ENCODE measurements at places on chromosomes 7 and 10.

DNA sequence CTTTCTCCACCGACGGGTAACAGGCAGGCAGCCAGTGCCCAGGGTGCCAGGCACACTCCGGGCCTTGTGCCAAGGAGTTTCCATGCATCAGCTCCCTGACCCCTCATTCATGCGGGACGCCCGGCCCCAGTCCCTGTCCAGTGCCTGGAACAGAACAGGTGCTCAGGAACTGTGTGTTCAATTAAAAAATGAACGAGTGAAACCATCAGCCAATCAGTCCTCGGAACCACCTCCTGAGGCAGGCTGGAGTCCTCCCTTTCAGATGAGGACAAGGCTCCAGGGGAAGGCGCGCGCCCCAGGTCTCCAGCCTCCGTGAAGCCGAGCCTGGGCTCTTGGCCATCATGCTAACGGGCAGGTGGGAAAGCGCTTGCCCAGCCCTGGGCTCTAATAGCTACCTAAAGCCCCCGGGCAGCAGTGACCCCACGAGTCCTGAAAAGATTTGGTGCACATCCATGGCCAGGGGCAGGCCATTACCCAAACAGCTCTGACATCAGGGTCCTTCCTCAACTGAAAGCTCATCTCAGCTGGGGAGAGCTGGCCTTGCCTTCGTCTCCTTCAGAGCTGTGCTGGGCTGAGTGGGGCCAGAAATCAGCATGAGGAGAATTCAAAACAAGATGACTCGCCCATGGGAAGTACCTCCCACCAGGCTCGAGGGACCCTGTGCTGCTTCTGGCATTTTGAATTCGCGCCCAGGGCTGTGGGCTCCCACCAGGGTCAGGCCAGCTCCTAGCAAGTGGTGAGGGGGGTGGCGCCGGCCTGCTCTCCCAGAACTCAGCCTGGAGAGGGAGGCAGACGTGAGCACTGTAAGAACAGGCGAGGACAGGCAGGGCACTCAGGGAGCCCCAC is 200.5 kb downstream of the MAD1L1 start:
- peak; percentile 42 for DNase-seq

DNA sequence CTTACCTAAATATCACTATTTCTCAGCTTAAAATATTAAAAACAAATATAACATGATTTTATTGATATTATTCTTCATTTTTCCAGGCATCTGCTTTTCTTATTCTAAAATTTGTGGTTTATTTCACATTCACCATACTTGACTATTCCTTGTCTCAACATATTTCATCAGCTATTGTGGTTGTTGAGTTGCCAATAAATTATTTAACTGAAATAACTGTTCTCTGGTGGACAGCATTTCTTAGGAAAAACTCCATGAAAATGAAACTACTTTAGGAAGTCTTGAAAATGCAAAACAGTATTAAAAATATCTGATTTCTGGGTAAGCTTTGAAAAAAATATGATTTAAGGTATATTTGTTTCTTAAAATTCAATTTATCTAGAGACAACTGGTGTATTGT is 122.9 kb upstream of the SEMA3A start:
- DNase-seq, result no peak

GRCh38 chr10:77638321-77639101 is 903 bp upstream of the KCNMA1 start:
- no peak for DNase-seq

DNA sequence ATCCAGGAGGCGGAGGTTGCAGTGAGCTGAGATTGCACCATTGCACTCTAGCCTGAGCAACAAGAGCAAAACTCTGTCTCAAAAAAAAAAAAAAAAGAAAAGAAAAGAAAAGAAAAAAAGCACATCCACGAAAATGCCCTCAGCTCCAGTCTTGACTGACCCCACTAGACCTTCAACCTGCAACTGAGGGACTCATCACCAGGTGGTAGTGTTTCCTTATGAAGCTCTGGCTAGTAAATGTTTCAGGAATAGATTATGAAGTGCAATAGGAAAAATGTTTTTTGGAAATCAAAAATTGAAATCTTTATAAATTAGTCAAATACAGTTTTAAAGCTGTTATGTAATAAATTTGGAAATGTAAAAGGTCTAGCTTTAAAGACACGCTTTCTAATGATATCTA is 22.4 kb downstream of the TLL2 start:
- DNase-seq, result no peak

DNA sequence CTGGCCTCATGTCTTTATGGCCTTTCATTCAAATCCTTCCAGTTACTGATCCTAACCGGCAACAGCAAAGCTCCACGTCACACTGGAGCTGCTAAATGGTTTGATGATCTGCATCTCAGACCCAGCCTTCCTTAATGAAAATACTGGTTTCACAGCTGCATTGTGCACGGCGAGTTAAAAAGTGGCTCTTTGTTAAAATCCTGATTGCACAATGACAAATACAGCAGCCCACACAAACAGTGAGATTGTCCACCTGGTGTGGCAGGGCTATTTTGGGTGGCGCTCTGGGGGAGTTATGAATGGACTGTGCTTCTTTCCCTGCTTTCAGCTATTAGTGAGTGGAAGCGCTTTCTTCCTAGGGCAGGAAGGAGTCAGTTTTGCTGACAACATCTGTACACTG is 63.4 kb upstream of the C1QL3 start:
- no peak for DNase-seq

DNA sequence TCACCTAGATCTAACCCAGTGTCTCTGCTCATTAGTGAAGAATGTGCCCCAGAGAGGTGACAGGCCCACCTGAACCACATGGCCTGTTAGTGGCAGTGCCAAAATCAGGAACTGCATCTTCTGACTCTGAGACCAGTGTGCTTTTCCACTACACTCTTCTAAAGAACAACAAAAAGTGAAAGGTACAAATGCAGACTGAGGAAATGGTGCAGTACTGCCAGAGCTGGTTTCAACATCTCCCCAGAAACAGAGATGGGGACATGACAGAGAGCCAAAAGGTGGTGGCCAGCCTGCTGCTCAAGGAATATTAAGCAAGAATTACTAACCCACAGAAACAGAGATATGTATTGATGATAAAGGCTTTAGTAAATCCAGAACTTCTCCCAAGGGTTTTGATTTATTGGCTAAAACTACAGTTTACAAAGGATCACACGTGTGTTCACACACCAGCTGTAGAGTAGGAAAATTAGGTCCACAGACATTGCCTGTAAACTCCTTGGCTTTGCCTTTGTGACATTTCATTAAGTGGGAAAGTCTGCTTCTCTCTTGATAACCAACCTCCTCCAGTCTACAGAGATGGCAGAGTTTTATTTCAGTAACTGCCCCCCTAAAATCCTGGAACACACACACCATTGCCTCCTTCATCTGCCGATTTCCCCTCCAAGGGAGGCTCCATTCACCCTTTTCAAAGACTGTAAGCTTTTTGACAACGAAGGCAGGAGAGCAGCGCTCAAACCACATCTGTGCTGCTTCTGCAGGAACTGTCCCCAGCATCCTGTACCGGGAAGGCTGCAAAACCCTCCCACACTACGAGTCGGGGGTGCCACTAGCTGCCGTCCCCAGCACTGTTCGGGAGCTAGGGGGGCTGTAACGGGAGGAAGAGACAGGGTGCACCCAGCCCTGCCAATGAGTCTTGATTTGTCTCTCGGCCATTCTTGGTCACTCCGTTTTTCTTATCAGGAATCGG is 29.8 kb downstream of the GSDME start:
- no peak for DNase-seq

- DNase-seq, result no peak
Observed at GRCh38 chr10:80477-81105, 31.5 kb upstream of the TUBB8 start.

DNA sequence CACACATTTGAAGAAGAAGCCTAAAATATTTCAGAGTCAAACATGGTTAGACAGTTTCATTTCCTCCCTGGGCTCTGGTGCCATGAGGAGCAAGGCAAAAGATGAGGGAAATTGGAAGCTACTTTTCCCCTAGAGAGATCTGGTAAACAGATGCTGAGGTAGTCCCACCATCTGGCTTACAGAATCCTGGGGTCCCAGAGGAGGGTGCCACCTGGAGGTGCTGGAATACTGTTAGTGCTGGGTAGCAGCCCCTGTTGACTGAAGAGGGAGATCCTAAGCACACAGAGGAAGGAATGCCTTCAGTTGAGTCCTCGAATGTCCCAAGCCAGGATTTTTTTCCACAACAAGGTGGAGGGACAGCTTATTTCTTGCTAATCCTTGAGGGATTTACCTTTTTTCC is 160.1 kb downstream of the FZD1 start:
- DNase-seq, result no peak

GRCh38 chr10:78389419-78389818 is 355.8 kb downstream of the RPS24 start:
- no peak for DNase-seq

GRCh38 chr7:137086896-137087295 is 218.4 kb downstream of the CHRM2 start:
- DNase-seq, result no peak

DNA sequence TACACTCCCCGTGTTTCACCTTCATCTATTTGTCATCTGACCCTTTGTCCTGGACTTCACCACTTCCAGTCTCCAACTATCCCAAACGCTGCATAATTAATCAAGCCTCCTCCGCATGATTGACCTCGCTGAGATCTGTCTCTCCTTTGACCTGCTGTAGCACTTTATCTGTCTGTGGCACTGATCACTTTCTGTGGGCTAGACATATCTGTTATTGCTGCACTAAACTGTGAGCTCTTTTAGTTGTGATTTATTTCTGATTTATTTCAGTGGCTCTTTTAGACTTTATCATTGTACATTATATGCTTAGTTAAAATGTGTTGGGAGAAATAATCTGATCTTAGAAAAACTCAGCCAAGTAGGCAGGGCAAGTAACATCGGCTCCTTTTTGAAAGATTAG is 91.9 kb upstream of the GATA3 start:
- DNase-seq, result no peak

GRCh38 chr10:85319826-85320225 is 991.4 kb downstream of the CCSER2 start:
- no peak for DNase-seq

DNA sequence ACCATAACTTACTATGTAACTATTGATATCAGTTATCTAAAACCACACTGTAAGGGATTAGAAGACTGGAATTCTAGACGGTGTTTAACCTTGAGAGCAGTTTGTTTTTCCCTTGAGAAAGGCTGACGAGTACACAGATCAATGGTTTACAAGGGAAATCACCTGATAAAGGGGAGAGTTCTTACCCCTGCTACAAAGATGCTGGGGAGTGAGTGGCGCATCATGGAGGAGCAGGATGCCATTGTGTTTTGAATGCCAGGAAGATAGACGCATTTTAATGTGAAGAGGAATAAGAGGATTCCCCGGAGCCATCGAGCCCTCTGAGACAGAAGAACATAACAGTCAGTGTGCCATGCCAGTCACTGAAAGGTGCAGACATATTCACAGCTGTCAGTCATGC is 145.2 kb downstream of the PKD1L1 start:
- DNase-seq, result no peak
